ENCODE measurements at places on chromosomes 12 and 14.
A peak's percentile ranks its signal among the peaks of the same experiment; 100 is the strongest.

DNA sequence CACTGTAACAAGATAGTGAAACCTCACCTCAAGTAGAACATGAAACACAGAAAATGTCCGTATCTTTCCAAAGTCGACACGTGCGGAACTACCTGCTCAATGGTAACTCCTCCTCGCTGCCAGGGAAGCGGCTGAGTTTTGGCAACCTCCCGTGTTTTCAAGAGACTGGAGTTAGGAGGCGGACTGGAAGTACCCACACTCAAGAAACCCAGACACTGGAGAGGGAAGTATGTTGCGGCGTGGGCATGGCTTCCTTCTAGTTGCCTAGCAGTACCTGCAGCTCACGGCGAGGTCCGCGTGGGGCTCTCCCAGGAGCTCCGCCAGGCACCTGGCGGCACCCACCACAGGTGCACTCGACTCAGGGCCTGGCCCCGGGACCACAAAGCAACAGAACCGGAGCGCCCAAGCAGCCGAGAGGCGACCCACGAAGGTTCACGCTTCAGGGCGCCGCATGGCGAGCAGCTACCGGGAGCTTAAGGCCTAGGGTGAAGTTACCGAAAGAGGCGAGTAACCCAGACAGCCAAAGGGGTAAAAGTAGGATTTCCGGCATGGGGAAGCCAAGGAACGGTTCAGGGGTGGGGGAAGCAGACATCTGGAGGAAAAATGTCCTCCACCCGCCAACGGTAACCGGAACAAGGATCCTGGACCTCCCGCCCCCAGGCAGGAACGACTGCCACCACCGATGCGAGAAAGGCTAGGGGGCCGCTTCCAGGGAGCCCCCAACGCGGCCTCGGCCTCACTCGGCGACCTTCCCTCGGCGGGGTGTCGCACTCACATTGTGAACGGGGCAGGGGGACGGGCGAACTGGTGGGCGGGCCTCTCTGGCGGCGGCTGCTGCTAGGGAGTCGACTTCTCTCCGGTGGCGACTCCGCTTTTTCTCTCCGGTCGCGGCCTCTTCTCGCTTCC is 608 bp downstream of the PTGES3 start:
- DNase-seq, result peak; percentile 60

- no peak for DNase-seq
Measured at GRCh38 chr12:72241552-72241951, 30.6 kb upstream of the TRHDE start.

DNA sequence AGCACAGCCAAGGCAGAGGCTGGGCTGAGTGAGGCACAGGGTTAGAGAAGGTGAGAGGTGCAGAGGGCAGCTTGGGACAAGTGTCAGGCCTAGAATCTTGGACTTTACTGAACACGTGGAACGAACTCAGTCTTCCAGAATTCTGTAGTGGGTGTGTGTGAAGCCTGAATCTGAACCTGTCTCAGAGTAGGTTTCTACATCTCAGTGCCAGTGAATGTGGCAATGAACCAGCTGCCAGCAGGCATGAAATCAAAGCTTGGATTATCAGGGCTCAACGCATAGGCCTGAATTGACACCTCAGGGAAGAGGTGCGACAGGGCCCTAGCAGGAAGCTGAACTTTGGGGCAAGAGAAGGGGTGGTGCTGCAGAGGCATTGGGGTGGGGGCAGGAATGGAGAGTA is 104.6 kb downstream of the SAMD4A start:
- no peak for DNase-seq

- no peak for DNase-seq
Measured at GRCh38 chr12:20436316-20436715, 68.0 kb downstream of the PDE3A start.

DNA sequence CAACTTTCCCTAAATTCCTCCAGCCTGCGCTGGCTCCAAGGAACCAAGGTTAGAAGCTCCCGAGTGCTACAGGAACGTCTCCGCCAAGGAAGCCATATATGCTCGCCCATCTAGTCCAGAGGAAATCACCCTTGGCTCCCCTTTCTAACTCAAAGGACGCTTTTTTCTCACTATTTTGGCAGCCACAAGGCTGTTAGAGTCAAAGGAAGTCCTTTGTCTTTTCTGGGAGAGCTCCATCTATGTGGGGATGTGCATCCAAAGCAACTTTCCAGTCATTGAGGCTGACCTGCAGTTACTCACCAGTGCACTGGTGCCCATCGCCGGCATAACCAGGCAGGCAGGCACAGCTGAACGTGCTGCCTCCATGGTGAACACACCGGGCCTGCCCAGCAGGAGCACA is 37.6 kb downstream of the RTRAF start:
- DNase-seq, result no peak

GRCh38 chr12:11651785-11652184 is 2.3 kb downstream of the ETV6 start:
- DNase-seq, result no peak

- no peak for DNase-seq
Measured at GRCh38 chr12:32024884-32025592, 65.8 kb downstream of the RESF1 start.

DNA sequence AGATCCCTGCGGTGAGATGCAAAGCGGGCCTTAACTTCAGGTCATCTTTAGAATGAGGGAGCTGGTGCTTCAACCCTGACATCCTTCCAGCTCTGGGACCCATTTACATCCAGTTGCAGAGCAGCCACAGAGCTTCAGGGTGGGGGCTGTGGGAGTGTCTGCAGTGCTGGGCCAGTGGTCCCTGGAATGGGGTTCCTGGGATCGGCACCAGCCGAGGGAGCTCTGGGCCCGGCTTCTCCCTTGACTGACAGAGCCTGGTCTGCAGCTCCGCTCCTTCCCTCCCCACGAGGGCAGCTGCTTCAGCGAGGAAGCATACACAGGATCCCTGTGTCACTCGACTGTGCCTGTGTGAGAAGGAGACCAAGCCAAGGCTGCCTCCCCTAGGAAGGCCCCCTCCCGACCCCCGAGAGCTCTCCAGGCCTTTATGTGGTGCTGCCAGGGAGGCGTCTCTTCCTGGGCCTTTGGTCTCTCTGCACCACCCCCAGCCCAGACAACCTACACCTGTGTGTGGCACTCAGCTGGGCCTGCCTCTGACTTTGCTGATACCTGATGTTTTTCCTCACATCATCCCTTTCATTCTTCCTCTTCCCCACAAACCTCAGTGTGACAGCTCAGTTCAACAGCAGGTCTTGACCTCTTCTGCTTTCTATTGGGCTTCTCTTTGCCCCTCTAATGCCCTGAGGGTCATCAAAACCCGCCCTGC is 48.1 kb upstream of the RIN3 start:
- no peak for DNase-seq

DNA sequence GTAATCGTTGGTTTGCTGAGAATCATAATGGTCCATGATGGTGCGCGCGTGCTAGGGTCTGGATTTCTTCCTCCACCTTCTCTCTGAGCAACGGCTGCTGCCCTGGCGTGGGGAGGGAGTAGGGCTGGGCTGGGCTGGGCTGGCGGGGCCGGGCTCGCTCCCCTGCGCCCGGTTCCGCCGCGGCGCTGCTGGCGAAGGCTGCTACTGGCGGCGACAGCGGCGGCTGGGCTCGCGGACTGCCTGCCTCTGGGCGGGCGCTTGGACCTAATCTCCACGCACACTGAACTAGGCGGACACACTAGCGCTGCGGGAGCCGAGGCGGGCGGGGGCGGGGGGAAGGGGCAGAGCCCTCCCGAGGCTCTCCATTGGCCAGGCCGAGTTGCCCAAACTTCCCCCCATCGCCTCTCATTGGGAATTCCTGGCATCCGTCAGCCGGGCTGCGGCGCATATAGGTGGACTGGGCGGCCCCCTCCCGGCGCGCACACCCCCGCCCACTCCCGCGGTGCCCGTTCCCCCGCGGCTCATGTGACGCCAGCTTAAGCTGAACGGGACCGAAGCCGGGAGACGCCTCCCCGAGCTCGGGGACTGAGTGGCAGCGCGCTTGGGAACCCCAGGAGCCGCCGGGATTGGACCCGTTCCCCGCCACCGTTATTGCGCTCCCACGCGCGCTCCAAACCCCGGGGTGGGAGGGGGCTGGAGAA is at the start of gene ACTN1:
Gene ACTN1, minus strand, starts transcription at position 282 of the 701 bp plus-strand sequence. Its CDS starts 246 bp downstream, at position 36.
- DNase-seq, result peak; percentile 84

GRCh38 chr12:66693901-66694513 is 15.1 kb upstream of the GRIP1 start:
- DNase-seq, result peak; percentile 19

- no peak for DNase-seq
Measured at GRCh38 chr12:48580831-48581230, 11.0 kb upstream of the LALBA start.

DNA sequence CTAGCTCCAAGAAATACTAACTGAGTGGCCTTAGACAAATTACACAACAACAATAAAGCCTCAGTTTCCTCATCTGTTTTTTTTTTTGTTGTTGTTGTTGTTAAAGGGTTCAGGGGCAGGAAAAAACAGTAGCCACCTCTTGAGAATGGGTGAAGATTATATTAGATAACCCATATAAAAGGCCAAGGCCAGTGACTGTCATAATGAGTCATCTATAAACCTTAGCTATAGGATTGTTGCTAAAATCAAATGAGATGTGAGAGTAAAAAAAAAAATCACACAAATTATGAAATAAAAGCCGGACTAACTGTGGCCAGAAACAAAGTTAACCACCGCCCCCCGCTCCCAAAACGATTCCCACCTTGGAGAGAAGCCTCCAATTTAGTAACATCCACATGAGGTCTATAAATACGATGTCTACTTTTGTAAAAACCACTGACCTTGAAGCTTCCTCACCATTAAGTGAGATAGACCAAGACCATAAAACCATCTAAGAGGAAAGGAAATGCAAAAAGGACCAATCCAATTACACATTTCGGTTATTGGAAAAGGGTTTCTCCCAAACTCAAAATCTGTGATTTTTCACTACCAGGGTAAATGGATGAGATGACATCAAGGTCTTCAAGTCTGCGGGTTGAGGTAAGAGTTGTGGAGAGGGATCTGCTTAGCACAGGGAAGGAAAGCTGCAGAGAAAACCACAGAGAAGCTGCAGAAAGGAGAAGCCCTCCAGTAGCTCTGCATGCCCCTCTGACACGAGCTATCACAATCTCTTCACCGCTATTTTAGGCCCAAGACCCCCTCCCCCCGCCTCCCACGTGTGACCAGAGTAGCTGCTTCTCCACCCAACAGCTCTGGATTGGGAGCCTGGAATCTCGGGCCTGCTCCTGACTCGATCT is 1.0 kb downstream of the NAA25 start:
- DNase-seq, result peak; percentile 43

- DNase-seq, result no peak
Measured at GRCh38 chr14:42633504-42634095, 1026.9 kb downstream of the LRFN5 start.

DNA sequence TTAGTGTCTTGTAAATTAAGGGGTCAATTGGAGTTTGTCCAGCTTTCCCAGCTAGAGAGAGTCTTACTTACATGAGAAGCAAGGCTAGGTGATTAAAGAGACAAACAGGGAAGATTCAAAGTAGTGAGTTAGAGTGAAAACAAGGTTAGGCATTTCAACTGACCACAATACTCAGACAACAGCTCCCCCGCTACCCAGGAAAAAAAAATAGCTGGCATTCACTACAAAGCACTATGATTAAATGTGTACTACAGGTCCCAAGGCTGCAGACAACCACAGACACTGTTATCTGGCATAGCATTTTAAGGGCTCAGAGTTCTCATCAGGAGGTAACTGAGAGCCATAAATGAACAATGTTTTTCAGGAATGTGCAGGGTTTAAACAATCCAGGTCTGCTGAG is 680.9 kb downstream of the TMEM121 start:
- no peak for DNase-seq

DNA sequence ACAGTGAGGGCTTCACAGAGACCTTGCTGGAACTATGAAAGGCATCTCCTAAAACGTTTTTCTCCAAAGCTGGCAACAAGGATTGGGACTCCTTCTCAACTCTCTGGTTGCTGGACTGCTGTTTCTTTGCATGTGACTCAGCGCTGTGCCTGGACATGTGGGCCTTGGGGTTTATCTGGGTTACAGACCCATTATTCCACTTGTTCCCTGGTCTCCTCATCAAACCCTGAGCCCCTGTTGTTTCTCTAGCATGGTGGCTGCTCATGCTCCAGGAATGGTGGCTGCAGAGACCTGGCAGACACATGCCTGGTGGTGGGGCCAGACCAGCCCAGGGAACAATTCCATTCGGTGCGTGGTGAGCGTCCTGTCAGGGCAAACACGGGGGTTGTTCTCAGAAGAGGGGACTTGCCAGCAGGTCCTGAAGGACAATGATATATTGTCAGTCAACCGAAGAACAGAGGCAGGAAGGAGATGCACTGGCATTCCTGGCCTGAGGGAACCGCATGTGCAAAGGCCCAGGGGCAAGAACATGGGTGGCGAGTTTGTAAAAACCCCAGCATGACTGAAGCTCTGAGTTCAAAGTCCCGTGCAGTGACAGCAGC is 320.1 kb upstream of the RTL1 start:
- DNase-seq, result no peak

DNA sequence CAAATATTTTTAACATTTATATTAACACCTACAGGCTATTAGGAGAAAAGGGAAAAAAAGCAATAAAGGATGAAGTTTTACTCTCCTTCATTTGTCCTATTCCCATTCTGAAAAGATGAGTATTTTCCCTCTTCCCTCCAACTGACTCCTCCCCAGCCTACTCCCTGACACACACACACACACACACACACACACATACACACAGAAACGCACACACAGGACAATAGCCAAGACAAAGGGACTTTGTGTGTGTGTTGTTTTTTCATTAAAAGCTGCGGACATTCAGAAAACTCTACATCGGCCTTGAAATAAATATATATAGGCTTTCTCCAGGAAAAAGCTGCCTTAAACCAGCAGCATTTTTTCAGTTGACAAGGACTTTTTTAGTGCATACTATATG is 74.8 kb downstream of the PRKAB1 start:
- no peak for DNase-seq

- no peak for DNase-seq
Measured at GRCh38 chr12:19856389-19856788, 417.1 kb downstream of the AEBP2 start.

DNA sequence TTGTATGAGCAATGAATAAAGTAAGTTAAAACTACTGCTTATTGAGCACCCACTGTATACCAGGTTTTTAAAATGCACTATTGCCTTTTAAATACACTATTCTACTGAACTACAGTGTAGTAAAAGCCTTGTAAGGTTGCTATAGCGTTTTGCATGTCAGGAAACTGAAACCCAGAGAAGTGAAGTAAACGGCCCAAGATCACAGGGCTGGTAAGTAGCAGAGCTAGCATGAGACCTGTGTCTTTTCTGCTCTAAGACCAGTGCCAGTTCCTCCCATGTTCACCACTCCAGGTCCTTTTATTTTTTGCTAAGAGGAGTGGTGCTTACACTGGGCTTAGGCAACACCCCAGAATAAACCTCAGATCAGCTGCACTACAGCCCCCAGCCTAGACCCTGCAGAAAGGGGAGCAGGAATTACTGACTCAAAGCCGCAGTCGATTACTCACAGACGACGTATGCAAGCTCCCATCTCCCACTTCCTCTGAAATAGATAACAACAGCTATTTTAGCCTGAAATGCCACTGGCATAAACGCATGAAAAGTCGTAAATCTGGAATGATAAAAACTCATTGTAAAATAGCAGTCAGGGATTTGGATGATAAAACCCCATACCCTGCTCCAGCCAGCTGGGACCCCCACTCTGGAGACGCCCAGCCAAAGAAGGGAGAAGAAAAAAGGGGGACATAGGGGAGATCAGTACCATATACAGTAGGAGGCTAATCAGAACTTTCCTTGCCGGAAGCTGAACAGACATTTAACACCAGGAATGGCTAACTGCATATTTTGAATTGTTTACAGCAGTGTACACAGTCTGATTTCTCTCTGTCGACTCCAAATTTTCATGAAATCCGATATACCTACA is 108.3 kb downstream of the NUAK1 start:
- DNase-seq, result no peak

GRCh38 chr12:110373025-110373424 is 30.5 kb downstream of the ANAPC7 start:
- DNase-seq, result no peak

All from stimulated activated CD4-positive, alpha-beta T cell treated with anti-CD3 and anti-CD28 coated beads, Interleukin-2, amount 100 ng/mL, for 24 hours (primary cell).